ENCODE measurements at places on chromosomes 11 and 22.

DNA sequence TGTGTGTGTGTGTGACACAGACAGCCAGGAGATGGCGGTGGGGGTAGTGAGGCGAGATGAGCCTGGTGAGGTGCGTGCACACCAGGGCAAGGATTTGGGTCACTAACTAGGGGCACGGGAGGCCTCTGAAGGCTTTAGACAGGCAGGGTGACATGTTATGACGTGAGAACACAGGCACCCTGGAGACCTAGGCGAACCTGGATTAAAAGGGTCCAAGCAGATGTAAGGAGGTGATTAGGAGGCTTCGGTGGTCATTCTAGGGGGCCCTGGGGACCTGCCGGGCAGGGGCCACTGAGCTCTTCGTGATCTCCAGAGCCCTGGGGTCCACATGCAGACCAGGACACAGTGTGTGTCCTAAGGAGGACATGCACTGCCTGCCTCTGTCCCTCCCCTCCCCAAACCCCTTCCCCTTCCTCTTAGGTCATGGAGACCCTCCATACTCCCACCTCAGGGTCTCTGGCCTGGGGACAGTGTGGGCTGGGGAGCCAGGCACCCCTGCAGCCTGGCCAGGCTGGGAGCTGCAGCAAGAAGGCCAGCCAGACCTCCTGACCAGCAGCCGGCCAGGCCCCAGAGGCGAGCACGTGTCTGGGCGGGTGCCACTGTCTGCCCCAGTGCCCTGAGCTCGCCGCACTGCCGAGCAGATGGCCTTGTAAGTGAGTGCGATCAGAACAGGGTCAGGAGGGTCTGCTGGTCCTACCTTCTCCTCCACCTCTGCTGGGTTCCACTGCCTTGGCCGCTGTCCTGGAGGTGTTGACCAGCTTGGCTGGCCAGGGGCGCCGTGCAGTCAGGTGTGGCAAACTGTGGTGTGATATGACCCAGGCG, 32.1 kb downstream of the IFT27 start:
- no peak for DNase-seq

- peak; percentile 93 for DNase-seq
Measured at GRCh38 chr11:79244241-79244772, 196.5 kb downstream of the TENM4 start.

DNA sequence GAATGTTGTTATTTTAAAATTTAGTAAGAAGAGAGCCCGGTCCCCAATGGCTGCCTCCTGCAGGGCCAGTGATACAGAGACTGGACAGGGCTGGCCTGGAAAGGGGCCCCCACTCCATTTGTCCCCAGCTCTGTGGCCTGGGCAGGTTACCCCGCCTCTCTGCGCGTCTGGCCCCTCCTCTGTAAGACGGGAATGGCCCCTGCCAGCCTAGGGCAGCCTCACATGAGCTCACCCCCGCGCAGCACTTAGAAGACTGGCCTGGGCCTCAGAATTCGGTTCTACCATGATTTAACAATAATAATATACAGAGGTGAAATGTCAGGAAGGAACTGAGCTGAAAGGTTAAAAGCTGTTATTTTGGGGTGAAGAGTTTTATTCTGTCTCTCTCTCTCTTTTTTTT, 1.3 kb downstream of the APOBEC3G start:
- DNase-seq = no peak

DNA sequence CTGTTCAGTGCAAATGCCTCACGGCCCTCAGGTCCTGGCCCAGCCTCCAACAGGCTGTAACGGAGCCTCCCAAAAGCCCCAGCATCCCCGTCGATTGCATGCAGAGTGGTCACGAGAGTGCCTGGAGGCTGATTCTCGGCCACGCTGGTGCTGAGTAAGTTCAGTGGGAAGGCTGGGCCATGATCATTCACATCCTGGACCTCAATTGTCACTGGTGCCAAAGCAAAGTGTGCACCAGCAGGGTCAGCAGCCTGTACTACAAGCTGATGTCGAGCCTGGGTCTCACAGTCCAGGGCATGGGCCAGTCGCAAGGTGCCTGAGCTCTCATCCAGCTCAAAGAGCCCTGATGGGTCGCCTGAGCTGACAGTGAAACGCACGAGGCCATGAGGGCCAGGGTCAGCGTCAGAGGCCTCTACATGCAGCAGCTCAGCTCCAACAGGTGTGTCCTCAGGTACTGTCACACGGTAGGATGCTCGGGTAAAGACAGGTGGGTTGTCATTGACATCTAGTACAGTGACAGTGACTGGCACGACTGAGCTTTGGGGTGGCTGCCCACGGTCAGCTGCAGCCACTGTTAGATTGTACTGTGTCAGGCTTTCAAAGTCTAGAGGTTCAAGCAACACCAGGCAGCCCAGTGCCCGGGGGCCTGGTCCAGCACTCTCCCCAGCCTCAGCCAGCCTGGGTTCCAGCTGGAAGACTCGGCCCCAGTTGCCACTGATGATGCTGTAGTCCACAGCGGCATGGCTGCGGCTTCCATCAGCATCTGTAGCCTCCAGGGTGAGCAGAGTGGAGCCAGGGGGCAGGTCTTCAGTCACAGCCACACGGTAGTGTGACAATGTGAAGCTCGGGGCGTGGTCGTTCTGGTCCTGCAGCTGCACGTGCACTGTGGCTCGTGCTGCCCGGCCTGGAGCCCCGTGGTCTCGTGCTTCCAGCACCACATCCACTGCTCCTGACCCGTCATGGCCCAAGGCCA, 4.5 kb upstream of the TPP1 start:
- DNase-seq = no peak

GRCh38 chr11:91104237-91104636, 881.4 kb upstream of the CHORDC1 start:
- DNase-seq = peak; percentile 84

Data from adipocyte (in vitro differentiated cells).